Pons (tissue), 1 donor: ENCODE measurements at places on chromosomes 1 and 21.

GRCh38 chr1:240562111-240562590 is 49.8 kb downstream of the GREM2 start:
- no peak for DNase-seq

DNA sequence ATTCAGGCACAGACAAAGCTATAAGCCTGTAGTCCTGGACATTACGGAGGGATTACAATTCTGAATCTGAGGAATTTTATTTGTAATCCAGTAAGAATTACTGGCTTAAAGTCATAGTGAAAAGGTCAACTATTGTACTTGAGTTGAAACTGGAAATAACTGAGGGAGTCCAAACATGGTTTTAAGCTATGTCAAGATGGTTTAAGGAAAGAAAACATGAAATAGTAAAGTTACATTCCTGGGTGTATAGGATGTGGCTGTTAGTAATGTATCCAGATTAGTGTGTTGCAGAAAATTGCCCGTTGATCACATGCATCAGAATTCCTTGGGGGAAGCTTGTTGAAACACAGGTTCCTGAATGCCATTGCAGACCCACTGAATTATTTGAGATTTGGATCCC is 124.8 kb upstream of the GORAB start:
- no peak for DNase-seq

DNA sequence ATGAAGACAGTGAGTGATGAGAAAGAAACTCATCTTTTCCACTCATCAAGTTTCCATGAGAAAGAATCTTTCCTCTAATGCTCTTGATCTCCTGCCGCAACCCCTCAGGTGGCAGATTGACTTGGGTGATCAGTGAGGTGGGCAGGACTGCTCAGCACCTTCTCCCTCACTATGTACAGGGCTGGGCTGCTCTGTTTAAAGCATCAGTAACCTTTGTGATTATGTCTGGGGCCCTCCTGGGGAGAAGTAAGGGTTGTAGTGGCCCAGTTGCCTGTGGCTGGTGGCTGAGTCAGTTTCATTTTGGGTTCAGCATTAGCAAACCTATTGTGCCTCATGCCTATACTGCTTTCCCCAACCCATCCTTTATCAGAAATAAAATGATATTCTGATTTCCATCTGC is 366.0 kb downstream of the TTLL7 start:
- DNase-seq: no peak

DNA sequence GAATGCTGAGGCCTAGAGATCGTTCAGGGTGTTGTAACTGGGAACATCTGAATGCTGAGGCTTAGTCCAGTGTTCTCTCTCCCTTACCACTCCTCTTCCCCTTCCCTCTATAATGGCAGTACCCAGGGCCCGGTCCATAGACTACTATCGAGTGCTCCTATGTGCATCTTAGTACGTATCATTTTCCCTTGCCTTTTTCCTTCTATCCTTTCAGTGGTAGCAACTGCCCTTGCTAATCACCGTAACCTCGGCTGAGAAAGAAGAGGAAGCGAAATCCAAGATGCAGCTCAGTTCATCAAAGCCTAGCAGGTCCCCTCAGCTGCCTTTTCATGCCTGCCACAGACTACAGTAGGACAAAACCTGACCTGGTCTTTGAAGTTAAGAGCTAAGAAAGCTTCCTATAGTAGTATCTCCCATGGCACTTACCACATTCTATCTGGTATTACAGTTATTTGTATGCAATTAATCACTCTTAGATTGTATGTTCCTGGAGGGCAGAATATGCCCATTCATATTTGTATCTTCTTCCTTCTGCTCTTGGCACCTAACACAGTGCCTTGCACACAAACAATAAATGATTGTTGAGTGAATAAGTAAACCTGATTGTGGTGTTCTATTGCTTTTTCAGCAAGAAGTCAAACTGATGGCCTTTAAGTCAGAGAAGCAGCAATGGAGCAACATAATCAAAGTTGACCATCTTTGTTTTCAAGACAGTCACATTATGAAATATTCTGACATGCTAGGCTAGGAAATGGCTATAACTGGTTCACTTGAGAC is 22.4 kb downstream of the CNIH4 start:
- peak; percentile 23 for DNase-seq

- DNase-seq: no peak
Observed at GRCh38 chr1:20073256-20073655, 3.3 kb downstream of the PLA2G5 start.

DNA sequence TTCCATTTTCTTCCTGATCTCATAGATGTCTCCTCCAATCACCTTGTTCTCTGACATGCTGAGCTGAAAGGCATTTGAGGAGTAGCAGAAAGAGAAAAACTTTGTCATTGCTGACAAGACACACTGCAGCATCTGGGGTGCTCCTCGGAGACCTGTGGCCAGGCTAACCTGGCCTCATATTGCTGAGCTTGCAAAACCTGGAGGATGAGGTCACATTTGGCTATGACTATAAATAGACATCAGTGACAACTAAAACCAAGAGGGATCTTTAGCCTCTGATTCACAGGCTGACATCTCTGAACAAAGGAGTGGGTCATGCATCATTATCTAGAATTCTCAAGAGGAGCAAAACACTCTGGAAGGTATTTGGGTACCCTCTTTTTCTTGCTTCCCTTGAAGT is 83.7 kb downstream of the PROX1 start:
- no peak for DNase-seq

- no peak for DNase-seq
Observed at GRCh38 chr21:45465105-45465504, 60.1 kb downstream of the COL18A1 start.

- DNase-seq: no peak
Observed at GRCh38 chr1:87028576-87028975, 114.1 kb downstream of the HS2ST1 start.

GRCh38 chr1:54390655-54391054 is 15.5 kb downstream of the SSBP3 start:
- DNase-seq: peak; percentile 34

GRCh38 chr1:5459839-5460610 is 532.2 kb downstream of the NPHP4 start:
- DNase-seq: no peak
